ENCODE measurements at places on chromosomes 4 and X.

- DNase-seq, result no peak
Measured at GRCh38 chrX:22173966-22174365, 98.7 kb upstream of the CBLL2 start.

GRCh38 chrX:112512509-112512908 is 167.2 kb downstream of the LHFPL1 start:
- no peak for DNase-seq

DNA sequence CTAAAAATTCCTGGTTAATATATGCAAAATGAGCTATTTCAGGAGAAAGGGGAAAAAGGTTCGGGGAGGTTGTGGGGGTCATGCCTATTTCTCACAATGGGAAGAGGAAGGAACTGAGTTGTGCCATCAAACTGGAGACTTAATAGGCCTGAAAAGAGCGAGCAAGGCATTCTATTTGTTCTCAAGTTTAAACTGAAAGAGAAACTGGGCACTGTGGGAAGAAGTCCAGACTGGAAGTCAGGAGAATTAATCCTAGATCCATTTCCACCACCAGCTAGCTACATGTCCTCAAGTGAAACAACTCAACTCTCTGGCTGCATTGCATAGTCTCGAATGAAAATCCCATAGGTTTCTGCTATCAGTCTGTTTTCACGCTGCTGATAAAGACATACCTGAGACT is 50.6 kb downstream of the PPARGC1A start:
- no peak for DNase-seq

- DNase-seq, result no peak
Measured at GRCh38 chrX:123525123-123525725, 207.6 kb downstream of the THOC2 start.

- no peak for DNase-seq
Measured at GRCh38 chr4:142923619-142924018, 77.5 kb upstream of the INPP4B start.

GRCh38 chr4:133188433-133189146 is 39.5 kb downstream of the PCDH10 start:
- DNase-seq, result no peak

GRCh38 chr4:41568363-41568762 is 30.4 kb downstream of the LIMCH1 start:
- no peak for DNase-seq

- DNase-seq, result no peak
Measured at GRCh38 chrX:121106484-121107235, 59.2 kb downstream of the GLUD2 start.

GRCh38 chrX:15072259-15072658 is 197.6 kb downstream of the ASB9 start:
- no peak for DNase-seq

DNA sequence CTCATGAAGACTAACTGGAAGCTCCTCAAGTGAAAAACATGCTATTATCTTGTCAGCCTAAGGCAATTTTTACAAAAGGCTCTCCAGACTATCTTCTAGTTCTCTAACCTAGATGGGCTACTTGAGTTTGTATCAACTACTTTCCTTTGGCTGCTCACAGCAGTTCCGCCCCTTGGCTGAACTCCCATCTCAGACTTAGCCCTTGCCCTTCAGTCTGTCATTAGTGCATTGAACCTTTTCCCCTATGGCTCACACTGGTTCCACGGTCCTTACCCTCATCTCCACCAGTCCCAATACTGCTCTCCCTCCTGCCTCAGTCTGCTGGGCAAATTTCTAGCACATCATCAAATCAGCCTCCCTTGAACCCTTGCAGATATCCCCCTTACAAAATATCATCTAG is 362.3 kb downstream of the PPP1R2C start:
- DNase-seq, result no peak

- DNase-seq, result no peak
Measured at GRCh38 chr4:77665381-77666069, 59.9 kb downstream of the CXCL13 start.

- no peak for DNase-seq
Measured at GRCh38 chrX:155645180-155645579, 32.4 kb upstream of the TMLHE start.

- DNase-seq, result no peak
Measured at GRCh38 chrX:18691431-18691830, 16.0 kb upstream of the PPEF1 start.

DNA sequence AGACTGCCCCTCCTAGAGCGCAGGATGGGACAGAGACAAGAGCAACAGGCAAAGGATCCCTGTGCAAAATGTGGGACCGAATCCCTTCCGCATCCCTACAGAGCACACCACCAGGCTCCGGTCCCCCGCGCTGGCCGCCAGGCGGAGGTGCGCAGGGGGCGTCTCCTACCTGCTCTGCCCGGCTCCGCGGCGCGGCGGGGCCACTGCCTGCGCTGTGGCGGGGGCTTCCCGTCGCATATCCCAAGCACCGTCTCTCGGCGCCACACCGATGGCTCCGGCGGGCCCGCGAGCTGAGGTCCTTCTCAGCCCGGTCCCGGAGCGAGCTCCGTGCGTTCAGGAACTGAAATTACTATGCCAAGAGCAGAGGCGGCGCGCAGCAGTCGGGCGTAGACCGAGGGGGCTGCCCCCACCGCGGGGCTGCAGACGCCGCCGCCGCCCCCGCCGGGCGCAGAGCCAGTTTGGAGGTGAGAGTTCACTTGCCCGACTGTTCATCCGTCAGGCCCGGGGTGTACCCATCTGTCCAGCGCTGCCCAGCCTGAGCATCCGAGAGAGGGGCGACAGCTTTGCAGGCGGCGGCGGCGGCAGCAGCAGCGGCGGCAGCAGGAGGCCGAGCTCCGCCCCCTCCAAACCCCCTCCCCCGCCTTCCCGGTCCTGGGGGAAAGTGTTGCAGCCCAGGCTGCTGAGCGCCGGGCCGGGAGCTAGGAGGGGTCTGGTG is at the start of gene GPRIN3:
TSS of gene GPRIN3 (minus strand) at position 355 of the 715 bp plus-strand sequence. CDS start 57,690 bp downstream, outside the sequence.
- peak; percentile 61 for DNase-seq

DNA sequence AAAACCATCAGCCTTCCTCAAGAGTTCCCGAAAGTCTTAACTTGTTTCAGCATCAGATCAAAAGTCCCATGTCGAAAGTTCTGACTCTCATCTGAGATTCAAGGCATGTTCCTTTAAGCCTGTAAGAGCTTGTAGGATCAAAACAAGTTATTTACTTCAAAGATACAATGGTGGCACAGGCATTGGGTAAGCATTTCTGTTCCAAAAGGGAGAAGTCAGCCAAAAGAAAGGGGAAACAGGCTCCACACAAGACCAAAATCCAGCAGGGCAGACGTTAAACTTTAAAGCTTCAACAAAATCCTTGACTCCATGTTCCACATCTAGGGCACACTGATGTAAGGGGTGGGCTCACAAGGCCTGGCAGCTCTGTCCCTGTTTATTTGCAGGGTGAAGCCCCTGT is 91.7 kb downstream of the FHDC1 start:
- no peak for DNase-seq

GRCh38 chr4:138223231-138223910 is 18.8 kb downstream of the SLC7A11 start:
- DNase-seq, result no peak

DNA sequence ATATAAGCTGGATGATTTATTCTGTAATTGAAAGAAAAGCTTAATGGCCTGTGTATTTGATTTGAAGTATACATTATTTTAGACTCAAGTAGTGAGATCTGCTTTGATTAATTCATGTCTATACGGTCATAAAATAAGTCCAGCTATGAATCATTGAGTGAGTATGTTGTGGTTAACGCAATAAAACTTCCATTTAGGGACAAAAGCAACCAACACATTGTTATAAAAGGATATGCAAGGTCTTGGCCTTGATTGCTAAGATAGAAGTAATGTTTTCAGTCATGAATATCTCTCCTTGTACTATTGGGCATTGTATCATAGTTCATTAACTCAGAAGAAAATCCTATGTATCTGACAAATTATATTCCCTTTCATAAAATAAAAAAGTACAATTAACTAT is 162.1 kb downstream of the EPHA5 start:
- no peak for DNase-seq

All from activated CD4-positive, alpha-beta T cell treated with anti-CD3 and anti-CD28 coated beads, Interleukin-2, amount 10 ng/mL, durations not matched to agents 7 days and 5 days (primary cell).